AG04450 (cell line): ENCODE measurements at places on chromosomes 5 and 9.

GRCh38 chr9:72203205-72203803 lies 54.1 kb downstream of the GDA start:
- no peak for DNase-seq

DNA sequence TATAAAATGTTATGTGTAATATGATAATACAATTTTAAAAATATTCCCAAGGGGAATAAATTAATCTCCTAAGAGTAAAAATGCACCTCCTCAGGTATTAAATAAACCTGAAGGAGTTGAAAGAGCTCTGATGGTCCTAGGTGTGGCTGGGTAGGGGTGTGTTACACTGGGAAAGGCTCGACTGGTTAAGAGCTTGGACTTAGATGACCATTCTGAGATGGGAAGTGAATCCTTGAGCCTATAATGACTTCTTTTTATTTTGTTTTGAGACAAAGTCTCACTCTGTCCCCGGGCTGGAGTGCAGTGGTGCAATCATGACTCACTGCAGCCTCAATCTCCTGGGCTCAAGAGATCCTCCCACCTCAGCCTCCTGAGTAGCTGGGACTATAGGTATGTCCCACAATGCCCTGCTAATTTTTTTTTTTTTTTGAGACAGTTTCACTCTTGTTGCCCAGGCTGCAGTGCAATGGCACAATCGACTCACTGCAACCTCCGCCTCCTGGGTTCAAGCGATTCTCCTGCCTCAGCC lies 9.2 kb upstream of the HABP4 start:
- no peak for DNase-seq

DNA sequence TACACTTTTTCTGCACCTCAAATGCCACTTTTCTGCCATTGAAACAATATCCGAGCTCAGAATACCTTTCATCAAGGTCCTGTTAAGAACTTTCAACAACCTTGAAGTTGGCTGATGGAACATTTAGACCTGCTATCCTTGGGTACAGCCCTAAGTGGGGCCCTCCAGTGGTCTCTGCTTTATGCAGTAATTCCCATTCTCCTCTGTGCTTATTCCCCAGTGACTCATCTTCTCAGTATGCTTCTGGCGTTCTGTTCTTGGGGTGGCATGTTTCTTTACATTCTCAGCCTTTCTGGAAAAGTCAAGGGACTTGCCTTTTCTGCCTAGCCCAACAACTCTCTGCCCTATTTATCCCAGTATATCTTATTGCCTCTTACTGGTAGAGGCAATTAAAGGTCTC lies 7.1 kb downstream of the ANP32B start:
- DNase-seq: peak; percentile 42

GRCh38 chr9:101569741-101570501 lies 24.8 kb downstream of the PPP3R2 start:
- no peak for DNase-seq

DNA sequence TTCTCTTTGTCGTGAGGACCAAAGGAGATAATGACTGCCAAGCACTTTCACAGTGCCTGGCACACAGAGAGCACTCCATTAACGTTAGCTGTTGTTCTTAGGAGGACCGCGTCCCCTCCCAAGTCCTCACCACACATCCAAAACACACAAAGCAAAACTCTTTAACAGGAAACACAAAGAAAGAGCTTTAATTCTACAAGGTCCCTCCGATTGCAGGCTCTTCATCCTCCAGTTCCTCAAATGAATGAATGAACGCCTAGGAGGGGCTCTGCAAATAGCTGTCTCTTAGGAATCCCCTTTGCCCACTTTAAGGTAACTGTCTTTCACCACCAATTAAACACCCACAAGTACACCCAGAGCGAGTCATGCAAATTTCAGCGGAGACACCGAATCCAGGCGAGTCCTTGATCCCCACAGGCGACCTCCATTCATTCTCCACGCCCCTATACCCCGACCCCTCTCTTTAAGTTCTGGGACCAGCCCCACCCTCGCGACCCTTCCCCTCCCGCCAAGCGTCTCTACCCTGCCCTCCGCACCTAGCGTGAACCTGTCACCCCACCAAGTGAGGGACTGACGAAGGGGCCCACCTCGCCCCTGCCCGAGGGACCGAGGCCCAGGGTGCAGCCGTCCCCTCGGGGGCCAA lies 644 bp downstream of the TSC1 start:
- no peak for DNase-seq

DNA sequence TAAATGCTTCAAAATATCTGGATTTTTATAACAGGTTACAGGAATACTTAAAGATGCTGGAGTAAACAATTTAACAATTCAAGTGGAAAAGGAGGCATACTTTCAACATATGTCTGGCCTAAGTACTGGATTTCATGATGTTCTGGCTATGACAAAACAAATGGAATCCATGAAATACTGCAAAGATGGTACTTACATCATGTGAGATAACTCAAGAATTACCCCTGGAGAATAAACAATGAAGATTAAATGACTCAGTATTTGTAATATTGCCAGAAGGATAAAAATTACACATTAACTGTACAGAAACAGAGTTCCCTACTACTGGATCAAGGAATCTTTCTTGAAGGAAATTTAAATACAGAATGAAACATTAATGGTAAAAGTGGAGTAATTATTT lies 35.6 kb downstream of the SLC30A5 start:
- peak; percentile 73 for DNase-seq

DNA sequence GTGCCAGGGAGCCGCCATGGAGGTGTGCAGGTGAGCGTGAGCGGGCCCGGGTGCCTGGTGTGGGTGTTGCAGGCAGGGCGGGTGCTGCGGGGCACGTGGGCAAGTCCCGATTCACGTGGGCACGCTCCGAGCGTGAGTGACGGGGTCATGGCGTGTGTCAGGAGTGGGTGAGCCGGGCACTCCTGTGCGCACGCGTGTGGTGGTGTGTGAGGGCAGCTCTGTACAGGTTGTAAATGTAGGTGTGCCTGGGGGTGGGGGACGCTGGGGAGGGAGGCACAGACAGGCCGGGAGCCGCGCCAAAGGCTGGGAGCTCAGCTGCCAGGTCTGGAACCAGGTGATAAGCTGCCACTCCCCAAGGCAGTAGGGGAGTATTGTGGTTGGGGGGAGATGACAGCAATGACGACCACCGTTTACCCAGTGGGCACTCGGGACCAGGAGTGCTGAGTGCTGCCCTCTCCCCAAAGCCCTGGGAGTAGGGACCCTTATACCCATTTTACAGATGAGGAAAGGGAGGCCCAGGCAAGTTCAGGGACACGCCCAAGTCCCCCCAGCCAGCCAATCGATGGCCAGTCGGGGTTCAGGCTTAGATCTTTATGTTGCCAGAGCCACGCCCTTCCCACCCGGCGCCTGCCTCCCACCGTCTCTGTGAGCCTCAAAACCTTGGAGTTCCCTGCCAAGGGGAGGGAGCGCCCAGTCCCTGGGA lies 9.6 kb downstream of the NCS1 start:
- DNase-seq: no peak

GRCh38 chr9:28056006-28056405 lies 482.7 kb upstream of the C9orf72 start:
- DNase-seq: no peak

- no peak for DNase-seq
These were observed 7.7 kb upstream of the SLC35D2 start for GRCh38 chr9:96391021-96391765.

DNA sequence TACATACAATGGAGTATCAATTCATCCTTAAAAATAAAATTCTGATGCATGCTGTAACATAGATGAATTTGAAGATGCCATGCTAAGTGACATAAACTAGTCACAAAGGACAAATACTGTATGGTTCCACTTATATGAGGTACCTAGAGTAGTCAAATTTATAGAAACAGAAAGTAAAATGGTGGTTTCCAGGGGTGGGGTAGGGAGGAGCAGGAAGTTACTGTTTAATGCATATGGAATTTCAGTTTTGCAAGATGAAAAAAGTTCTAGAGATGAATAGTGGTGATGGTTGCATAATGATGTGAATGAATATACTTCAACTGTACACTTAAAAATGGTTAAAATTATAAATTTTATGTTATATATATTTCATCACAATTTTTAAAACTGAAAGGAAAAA lies 57.3 kb upstream of the FNIP1 start:
- DNase-seq: no peak
